Stimulated activated CD4-positive, alpha-beta T cell treated with anti-CD3 and anti-CD28 coated beads, Interleukin-12 subunit alpha, Interleukin-12 subunit beta, amount 100 ng/mL, for 48 hours (primary cell): ENCODE measurements at places on chromosomes 16 and 17.

- no peak for DNase-seq
Measured at GRCh38 chr17:807523-808294, 25.6 kb downstream of the MRM3 start.

DNA sequence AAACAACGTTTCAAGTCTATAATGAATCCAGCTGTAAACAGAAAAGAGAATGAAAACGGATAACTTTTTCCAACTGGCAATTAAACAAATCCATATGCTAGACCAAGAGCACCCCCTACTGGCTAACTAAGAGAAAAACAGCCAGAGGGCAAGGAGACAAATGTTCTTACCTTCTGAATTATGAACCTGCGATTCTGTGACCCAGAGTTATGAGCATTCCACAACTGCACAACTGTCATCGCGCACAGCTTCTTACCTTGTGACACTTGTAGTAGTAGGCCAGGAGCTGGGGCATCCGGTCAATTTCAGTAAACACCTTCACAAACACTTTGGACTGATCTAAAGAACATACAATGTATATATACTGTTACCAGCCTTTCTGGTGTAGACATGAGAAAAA is 18.6 kb downstream of the COG7 start:
- DNase-seq: no peak

DNA sequence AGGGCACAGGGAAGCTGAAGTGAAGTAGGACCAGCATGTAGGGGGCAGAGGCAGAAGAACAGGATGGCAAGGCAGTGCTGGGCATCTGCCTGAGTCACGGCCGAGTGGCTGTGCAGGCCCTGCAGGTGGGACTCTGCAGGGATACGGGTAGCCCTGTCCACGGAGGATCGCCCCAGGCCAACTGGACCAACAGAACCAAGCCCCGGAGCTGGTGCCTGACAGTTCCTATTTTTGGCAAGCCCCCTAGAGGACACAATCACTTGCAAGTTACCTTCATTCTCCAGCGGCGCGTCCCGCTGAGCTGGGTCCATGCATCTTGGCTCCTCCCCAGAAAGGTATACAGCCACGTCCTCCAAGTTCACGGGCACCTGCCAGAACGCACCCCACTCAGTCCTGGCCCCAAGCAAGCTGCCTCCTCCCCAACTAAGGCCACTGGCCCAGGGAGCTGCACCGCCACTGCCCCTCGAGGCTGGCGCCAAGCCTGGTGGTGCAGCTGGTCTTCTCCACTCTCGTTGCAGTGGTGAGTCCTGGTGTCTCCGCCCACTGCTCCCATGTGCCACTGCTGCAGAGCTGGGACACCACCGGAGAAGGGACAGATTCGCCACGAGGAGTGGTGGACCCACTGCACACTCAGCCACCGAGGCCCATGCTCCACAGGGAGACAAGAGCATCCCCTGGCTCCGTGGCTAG is 6.6 kb downstream of the ZNF500 start:
- DNase-seq: no peak

DNA sequence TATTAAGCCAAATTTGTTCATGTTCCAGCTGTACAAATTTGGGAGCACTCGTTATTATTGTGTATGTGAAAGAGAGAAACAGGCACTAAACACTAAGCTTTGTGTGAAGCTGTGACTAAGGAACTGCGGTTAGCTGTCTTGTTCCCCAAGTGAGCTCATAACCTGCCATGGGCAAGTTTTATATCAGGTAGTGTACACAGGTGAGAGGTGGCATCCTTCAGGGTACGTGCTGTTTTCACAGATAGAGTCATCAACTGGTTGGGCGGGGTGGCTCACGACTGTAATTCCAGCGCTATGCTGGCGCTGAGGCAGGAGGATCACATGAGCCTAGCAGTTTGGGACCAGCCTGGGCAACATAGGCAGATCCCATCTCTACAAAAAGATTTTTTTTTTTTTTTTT is 2.8 kb downstream of the DNAJA3 start:
- no peak for DNase-seq

DNA sequence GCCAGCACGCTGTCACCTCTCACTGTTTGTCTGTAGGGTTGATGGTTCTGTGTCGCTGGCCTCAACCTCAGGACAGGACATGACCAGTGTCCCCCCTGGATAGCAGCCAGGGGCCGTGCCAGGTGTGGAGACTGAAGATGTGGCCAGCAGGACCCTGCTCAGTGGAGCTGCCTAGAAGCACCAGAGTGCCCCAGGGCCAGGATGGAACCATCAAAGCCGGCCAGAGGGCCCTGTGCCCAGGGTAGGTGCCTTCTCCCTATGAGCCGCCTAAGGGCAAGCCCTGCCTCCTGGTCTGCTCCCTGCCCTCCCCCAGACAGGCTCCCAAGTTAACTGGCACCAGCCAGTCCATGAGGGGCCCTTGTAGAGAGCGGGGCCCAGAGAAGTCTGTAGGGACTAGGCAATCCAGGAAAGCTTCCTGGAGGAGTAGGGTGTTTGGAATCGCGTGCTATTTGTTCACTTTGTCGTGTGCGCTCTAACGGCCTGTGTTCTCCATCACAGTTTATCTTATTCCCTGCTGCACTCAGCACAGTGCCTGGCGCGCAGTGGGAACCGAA is 546 bp upstream of the NDUFB10 start:
- DNase-seq: no peak

DNA sequence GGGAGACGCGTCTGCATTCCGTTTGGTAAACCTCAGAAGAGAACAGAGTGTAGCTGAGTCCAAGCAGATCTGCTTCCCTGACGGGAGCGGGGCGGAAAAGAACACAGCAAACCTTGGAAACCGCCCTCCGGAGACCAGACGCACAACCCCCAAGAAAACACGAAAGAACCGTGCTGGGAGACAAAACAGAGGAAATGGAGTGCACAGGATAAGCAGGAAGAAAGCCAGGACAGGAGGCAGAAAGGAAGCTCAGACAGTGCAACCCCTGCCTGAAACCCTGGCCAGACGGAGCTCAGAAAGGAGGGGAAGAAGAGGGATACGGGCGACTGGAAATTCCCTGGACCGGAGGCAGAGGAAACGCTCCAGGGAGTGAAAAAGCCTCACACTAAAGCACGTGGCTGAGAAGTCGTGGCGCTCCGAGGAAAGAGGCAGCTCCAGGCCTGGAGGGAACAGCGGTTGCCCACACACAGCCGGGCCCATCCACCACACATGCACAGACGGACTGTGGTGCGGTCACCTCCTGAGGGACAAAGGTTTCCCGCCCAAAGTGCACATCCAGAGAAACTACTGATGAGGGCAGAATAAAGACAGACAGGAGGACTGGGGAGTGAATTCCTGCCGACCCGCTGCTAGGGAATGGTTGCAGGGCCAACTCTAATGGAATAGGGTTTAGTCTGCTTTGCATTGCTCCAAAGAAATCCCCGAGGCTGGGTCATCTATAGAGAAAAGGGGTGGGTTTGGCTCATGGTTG is 10.2 kb downstream of the DPEP1 start:
- no peak for DNase-seq

GRCh38 chr17:31328160-31328535 is 6.7 kb upstream of the EVI2A start:
- no peak for DNase-seq

GRCh38 chr16:68356249-68356918 is 45.6 kb downstream of the PRMT7 start:
- peak; percentile 32 for DNase-seq

DNA sequence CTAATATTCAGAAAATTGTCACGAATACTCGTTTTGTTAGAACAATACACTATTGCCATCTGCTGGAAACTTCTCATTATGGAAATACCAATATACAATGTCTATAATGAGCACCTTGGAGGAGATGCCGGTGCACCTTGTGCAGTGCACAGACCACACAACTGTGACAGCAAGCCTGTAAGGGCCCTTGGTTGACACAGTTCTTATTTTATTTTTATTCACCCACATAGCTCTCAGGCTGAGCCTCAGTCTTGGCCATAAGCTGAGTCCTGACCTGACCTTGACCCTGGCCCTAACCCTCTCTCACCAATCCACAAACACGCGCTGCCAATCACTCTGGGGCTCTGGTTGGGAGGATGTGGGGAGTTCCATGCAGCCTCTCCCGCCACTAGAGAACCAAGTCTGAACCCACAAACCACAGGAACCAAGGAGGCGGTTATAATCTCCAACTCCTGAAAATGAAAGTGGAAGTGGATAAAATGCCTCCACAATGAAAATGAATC is 7.6 kb downstream of the AIPL1 start:
- peak; percentile 35 for DNase-seq

GRCh38 chr17:1470071-1470754 is 14.2 kb upstream of the CRK start:
- DNase-seq: no peak

DNA sequence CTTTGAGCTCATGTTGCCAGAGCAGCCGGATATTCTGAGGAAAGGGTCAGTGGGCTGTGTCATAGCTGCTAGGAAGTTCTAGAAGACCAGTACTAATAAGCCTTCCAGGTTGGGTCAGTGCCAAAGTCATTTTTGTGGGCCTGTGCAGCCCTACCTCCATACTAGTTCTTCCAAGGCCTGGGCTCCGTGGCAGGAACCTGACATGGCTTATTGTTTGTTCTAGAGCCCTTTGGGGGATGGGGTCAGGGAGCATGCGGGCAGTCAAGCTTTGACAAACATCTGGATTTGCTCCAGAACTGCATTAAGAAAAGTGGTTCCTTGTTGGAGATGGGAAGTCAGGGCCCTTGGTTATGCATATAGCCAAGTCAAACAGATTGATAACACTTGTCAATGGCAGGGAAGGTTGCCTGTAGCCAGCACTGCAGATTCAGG is 7.6 kb downstream of the ALKBH5 start:
- DNase-seq: no peak

GRCh38 chr16:50972876-50973275 is 178.2 kb downstream of the SALL1 start:
- DNase-seq: no peak

DNA sequence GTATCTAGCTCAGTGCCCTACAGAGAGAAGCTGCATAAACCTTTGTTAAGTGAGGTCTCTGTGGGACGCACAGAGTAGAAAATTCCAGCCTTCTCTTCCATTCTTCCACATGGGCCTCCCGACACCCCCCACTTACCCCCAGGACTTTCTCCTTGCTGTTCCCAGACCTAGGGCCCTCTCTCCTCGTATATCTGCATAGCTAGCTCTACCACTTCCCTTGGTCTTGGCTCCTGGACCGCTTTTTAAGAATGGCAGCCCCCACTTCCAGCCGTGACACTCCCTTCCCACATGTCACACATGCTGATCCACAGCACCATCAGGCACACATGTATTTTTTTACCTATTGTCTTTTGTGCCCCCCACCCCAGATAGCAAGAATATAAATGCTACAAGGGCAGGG is 16.7 kb upstream of the FOXJ1 start:
- no peak for DNase-seq

GRCh38 chr16:5575646-5576245 is 478.2 kb upstream of the EEF2KMT start:
- DNase-seq: no peak

DNA sequence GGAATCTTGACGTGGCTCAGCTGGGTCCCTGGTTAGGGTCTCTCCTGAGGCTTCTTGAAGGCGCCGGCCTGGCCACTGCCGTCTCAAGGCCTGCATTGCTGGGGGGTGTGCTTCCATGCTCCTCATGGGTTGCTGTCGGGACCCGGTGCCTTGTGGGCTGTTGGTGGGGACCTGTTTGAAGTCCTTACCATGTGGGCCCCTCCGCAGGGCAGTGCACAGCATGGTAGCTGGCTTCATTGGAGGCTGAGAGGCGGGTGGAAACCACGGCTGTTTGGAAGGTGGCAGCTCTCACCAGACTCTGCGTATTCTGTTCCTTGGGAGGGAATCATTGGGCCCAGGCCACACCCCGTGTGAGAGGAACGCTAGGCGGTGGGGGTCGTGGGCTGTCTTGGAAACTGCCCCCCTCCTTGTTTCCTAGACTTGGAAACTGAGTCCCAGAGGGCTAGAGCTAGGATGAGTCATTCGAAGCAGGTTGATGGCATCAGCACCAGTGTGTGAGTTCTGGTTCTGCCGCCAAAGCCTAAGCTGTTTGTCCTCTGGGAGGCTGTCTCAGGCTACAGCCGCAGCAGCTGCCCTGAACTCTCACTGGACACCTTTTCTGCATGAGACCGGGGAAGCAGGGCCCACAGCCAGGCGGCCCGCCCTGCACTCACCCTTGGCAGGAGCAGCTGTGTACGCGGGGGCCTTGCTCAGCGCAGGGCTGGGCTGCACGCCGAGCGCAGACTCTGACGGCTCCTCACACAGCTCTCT is 35.2 kb downstream of the ZNF750 start:
- no peak for DNase-seq

DNA sequence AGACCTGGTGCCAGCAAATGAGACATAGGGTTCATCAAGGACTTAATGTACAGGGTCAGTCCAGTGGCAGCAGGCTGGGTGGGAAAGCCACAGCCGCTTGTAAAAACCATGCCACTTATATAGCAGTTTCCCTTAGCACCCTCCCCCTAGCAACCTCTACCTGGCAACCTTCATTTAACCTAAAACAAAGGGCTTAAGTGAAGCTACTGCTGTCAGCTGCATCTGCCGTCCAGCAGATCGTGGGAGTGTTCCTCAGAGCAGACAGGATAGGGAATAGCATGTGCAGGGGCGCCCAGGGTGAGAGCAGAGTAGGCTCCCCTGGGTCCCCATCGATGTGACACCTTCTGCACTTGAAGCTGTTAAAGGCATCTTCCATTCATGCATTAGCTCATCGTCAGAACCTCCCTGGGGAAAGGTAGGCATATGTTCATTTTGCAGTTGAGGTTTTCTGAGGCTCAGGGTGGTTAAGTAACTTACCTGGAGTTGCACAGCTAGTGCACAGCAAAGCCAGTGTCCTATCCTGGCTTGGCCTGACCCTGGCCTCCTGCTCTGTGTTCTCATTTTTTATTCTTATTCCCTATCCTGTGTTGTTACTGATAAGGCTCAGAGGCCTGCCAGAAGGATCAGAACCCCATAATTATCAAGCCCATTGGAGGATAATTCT is 112.5 kb downstream of the SOCS1 start:
- no peak for DNase-seq

GRCh38 chr16:69513180-69513966 is 52.4 kb upstream of the NFAT5 start:
- DNase-seq: no peak

DNA sequence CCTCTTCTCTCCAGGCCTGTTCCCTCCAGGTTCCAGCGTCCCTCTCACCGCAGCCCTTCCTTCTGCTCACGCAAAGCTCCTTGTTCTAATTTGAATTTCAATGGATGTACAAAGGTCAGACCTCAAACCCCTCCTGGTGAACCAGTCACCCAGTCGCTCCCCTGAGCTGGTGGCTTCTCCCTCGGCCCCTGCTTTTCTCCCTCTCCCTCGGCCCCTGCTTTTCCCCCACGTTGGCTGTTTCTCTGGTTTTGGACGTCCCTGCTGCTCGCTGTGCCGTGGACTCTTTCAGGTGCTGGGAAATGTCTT is 8.6 kb upstream of the MSLN start:
- no peak for DNase-seq

DNA sequence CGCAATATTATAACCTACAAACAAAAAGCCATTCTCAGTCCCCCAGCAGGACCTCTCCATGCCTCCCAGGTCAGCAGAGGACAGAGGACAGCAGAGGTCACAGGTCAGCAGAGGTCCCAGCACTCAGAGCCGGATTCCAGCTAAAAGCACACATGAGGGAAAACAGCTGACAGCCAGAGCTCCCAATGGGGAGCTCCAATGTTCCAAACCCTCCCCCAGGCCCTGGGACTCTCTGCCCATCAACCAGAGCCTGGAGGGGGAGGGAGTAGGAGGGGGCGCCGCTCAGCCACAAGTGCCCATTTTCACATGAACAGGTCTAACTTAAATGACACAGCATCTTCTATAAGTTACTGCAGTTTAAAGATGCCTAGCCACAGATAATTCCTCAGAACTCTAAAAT is 77.5 kb downstream of the ANKRD11 start:
- no peak for DNase-seq

- DNase-seq: no peak
Measured at GRCh38 chr16:83830769-83831455, 23.1 kb downstream of the HSBP1 start.

GRCh38 chr17:6135996-6136395 is 65.8 kb downstream of the WSCD1 start:
- DNase-seq: no peak
